ENCODE measurements at places on chromosomes 13 and 19.

DNA sequence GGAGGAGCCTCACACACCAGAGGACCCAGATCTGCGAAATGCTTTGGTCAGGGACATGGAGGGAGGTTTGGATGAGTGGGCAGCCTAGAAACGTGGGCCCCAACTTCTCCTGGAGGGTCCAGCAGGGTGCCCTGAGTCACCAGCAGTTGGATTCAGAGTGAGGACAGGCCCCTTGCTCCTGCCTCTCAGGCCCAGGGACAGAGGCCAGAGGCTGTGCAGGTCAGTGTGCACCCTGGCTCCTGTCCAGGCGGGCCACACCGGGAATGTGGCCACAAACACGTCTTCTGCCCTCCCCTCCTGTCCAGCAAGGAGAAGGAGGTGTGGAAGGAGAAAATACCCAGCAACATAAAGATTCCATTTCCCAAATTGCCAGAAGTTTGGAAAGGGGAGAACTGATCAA lies 19.4 kb downstream of the IRS2 start:
- no peak for DNase-seq

- no peak for DNase-seq
Observed at GRCh38 chr19:56884441-56884840, 43.9 kb upstream of the PEG3 start.

- no peak for DNase-seq
Observed at GRCh38 chr13:99059498-99060075, 81.7 kb upstream of the DOCK9 start.

- no peak for DNase-seq
Observed at GRCh38 chr19:3135961-3136683, at the start of gene GNA15. Gene GNA15, plus strand, starts transcription at chr19:3136033. Its CDS starts 418 bp downstream, at chr19:3136451.

- no peak for DNase-seq
Observed at GRCh38 chr13:73063166-73063565, 4.4 kb downstream of the KLF5 start.

DNA sequence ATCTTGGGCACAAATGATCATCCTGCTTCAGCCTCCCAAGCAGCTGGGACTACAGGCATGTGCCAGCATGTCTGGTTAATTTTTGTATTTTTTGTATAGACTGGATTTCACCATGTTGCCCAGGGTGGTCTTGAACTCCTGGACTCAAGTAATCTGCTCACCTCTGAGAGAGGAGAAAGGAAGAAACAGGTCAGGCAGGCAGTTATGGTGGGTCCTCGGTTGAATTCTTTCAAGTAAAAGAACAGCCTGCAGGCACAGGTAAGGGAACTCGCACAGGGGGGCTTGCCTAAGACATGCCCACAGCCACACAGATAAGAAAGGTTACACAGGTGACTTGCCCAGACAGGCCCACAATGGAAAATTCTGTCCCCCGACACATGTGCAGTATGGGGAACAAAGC lies 34.8 kb upstream of the CYSLTR2 start:
- DNase-seq, result no peak

DNA sequence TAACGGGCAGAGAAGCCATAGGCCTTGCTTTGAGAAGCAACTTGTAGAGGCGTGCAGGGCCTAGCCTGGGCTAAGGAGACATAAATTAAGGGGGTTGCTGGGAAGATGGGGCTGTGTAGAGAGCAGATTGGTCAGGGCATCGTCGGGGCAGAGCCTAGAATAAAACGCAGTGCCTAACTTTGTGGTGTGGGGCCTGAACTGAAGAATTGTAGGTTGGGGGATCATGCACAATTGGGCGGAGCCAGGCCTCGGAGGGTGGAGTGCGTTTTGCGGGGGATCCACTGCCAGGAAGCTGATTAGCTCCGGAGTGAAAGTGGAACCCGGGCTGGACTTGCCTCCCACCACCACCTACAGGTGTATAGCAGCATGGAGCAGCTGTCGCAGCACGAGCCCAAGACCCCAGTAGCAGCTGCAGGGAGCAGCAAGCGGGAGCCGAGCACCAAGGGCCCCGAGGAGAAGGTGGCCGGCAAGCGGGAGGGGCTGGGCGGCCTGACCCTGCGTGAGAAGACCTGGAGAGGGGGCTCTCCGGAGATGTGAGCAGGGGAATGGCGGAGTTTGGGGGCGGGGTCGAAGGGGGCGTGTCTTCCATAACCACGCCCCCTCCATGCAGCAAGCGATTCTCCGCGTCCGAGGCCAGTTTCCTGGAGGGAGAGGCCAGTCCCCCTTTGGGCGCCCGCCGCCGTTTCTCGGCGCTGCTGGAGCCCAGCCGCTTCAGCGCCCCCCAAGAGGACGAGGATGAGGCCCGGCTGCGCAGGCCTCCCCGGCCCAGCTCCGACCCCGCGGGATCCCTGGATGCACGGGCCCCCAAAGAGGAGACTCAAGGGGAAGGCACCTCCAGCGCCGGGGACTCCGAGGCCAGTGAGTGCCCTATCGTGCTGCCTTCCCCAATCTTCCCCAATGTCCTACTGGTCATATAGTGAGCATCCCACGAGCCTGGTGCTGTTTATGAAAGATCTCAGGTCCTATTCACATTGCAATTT lies 13.8 kb downstream of the DNASE2 start:
- peak; percentile 90 for DNase-seq

DNA sequence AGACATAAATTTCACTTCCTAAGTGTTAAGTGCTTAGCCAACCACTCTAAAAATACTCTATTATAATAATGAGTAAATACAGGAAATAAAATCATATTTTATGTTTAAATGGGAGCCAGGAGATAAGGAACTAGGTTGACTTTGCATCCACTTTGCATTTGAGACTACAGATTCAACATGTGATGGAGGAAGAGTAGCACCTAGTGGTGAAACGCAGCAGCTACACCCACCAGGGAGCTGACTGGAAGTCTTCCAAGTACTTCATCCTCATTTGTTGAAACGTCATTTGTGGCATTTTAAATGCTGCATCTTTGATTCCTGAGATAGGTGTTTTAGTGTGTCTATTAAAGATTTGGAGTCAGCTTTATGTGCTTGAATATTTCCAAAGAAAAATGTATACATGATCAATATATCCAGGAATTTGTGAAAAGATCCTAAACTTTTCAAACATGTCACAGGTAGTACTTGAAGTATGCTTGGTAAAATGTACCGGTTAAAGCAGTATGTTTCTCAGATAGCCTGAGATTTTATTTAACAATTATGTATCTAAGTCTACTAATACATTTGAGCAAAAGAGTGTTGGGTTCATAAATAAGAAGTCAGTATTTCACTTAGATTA lies 17.4 kb upstream of the KCTD12 start:
- DNase-seq, result peak; percentile 57

Measured in germinal center (tissue), 1 donor.